ENCODE measurements at places on chromosomes 2 and 18.

DNA sequence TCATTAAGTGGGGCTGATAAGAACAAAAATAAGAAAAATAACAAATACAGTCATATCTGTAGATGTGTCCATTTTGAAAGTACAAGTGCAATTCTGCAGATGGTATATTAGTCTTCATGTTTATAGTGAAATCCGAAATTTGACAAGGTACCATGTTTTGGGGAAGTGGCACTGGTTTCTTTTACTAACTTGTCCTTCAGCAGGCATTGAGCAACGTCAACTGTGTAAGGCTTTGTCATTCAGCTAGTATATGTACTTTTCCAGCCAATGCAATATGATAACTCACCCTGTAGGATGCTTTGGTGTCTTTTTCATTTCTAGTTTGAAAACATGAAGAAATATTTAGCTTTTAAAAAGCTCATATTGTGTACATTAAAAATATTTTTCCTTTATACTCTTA lies 139.9 kb downstream of the MCFD2 start:
- DNase-seq: no peak

DNA sequence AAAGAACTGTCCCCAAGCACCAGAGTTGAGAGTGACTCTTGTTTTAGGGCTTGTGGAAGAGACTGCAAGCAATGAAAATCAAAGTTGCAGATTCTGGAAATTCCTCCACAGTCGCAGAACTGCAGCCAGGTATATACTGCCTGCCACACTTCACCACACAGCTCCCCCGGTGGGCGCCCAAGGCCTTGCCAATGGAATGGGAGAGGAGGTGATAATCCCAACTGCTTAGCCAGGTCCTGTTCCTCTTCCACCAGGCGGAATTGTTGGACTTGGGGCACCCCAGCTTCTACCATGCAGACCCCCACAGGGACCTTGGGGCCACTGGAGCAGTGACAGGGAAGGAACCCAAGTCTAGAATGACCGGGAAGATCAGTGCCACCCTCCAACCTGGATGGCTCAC lies 4.8 kb upstream of the PDIA6 start:
- no peak for DNase-seq

- DNase-seq: no peak
These were observed 718.7 kb upstream of the GCFC2 start for GRCh38 chr2:76429374-76429773.

DNA sequence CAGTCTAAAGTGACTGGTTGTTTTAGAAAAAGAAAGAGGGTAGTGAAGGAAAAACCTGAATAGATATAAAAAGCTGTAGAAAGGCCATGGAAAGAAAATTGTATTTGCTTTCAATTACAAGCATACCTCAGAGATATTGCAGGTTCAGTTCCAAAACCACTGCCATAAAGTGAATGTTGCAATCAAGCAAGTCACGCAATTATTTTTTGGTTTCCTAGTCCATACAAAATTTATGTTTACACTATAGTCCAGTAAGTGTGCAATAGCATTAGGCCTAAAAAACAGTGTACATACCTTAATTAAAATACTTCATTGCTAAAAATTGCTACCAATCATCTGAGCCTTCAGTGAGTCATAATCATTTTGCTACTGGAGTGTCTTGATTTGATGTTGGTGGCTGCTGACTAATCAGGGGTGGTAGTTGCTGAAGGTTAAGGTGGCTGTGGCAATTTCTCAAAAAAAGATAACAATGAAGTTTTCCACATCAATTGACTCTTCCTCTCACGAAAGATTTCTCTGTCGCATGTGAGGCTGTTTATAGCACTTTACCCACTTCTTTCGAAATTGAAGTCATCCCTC lies 2003.8 kb upstream of the PIK3C3 start:
- DNase-seq: no peak

DNA sequence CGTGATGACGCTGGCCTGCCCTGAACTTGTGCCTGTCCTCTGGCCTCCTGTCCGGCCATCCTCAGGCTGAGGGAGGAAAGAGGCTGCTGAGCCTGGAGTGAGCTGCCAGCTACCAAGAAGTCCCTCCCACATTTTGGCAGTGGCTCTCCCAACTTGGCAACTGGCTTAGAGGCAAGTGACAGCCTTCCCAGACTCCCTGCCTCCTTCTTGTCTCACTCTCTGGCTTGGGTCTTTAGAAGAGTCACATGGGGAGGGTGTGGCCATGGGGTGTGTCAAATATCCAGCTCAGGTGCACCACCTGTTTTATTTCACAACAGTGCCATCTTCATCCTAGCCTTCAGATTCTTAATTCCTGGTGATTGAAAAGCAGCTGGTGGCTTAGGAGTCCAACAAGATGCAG lies 222.9 kb downstream of the PRKCE start:
- DNase-seq: no peak

GRCh38 chr2:15293262-15293937 lies 267.7 kb downstream of the NBAS start:
- no peak for DNase-seq

- no peak for DNase-seq
These were observed 52.4 kb upstream of the B3GNT7 start for GRCh38 chr2:231343006-231343710.

DNA sequence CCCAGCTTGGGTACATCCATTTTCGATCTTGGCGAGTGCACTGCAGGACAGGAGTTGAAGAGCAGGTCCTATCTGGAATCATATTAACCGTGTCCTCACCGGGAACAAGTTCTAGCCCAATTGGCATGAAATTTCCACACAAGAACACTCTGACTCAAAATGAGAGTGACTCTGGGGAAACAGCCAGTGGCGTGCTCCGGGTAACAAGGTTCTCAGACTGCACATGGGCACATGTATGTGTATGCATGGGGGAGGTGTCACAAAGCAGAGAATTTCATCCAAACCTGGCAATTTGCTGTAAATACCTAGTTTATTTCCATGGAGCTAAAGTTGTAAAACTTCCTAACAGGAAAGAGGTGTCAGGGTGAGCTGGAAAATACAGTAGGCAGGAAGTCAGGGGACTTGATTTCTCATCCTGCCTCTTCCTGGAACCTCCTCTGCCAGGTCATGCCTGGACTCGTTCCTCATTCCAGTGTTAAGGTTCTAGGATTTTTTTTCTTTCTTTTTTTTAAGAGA lies 1.7 kb downstream of the TUBB6 start:
- DNase-seq: no peak

DNA sequence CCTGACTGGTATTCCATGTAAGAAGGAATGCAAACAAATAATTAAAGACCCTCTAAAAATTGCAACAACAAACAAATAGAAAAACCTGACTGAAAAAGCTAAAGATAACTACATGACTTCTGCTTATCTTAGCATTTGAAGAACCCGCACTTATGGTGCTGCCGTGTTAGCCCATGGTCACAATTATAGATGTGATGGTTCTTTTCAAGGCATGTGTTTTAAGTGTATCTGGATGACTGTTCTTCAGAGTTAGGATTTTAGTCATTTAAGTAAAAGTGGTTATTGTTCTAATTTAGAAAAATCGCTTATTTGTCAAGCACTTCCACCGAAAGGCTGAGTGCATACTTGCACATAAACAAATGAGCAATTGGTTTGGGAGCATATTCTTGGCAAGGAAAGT lies 77.3 kb downstream of the CPS1 start:
- DNase-seq: no peak

GRCh38 chr18:27206411-27206810 lies 21.3 kb upstream of the CHST9 start:
- DNase-seq: no peak

DNA sequence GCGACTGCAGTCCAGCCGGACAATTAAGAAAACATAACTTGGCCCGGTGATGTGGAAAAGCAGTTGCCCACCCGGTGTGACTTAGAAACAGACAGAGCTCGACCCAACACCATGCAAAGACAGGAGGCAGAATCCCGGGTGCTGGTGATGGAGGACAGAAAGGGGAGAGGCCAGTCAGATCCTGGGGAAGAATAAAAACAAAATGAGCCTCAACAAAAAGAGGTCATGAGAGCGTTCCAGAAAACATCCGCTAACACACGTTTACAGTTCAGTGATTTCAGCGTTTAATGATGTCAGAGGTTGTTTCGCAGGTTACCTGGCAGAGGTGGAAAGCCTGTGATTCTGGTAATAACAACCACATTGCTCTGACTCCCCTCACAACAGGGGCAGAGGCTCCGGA lies 111.9 kb downstream of the OSR1 start:
- no peak for DNase-seq
